Stimulated activated CD4-positive, alpha-beta T cell treated with anti-CD3 and anti-CD28 coated beads, Interleukin-12 subunit alpha, Interleukin-12 subunit beta, amount 100 ng/mL, for 48 hours (primary cell): ENCODE measurements at places on chromosomes 6 and 20.

GRCh38 chr6:46626228-46626909 lies 26.2 kb downstream of the CYP39A1 start:
- no peak for DNase-seq

DNA sequence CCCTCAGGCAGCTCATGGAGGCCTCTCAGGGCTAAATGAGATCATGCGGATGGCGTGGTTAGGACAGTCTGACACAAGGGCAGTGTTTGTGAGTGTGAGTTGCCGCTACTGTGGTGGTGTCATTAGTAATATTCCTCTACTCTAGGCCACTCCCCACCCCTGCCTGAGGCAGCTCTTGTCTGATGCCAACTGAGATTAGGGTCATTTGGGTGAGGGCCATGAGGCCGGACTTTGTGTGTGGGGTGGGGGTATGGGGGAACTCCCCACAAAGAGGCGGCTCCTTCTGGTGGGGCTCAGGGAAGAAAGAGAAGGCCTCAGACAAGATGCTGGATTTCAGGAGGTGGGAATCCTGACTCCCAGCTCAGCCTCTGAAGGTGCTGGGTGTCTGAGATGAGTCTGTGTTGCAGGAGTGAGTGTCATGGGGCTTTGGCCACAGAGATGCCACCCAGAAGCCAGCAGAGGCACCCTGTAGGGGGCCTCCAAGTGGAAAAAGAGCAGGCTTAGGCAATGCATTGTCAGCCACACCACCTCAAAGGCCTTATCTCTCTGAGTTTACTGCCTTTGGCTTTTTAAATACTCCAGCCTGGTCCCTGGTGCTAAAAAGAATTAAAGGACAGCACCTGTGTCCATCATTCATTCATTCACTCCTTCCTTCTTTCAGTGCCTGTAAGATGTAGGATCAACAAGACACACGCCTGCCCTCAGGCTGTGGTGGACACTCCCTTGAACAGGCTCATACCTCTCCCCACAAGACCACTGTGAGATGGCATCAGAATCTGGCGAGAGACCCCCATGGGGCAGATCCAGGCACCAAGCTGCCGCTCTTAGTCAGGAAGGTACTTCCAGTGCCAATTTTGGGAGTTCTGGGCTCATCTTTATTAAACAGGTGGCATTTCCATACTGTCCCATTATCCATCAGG lies 175.2 kb downstream of the MRPL14 start:
- DNase-seq, result no peak

- no peak for DNase-seq
Observed at GRCh38 chr6:114042267-114043016, 71.5 kb upstream of the HDAC2 start.

- DNase-seq, result no peak
Observed at GRCh38 chr20:8678098-8678776, 390.6 kb upstream of the PLCB4 start.

GRCh38 chr6:149335924-149336608 lies 18.6 kb downstream of the TAB2 start:
- peak; percentile 74 for DNase-seq

DNA sequence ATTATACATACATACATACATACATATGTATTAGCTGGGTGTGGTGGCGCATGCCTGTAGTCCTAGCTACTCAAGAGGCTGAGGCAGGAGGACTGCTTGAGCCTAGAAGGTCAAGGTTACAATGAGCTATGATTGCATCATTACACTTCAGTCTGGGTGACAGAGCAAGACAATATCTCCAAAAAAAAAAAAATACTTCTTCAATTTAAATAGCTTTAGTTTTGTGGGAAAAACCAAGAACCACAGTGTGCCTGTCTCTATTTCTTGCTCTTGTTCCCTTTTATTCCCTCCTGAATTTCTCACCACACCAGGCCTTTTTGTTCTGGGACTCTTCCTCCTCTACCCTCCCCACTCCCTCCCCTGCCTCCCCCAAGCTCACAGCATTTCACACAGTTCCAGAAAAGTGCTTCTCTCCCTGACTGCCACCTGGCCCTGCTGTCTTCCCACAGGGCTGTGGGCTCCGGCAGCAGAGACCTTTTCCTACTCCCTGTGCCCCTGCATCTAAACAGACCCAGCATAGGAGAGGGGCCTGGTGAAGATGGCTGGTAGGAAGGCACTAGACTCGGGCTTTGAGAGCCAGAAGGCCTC lies 1.3 kb downstream of the C20orf203 start:
- DNase-seq, result no peak

GRCh38 chr20:57203986-57204385 lies 62.5 kb downstream of the BMP7 start:
- DNase-seq, result no peak

DNA sequence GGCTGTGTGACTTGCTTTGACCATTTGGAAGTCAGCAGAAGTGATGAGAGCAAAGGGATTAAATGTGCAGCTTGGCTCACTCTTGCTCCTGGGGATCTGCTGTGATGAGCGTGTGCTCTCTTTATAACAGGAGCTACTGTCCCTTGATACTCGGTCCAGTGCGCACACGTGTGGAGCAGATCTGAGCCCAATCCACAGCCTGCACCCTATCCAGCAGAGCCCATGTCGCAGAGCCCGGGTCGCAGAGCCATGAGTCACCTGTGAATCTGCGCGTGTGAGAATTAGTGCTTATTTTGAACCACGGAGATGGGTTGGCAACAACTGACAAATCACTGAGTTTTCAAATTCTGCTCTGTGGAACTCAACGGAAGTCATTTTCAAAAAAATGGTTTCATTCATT lies 291.0 kb upstream of the SULF2 start:
- DNase-seq, result no peak

GRCh38 chr6:109393886-109394281 lies 11.6 kb upstream of the CD164 start:
- DNase-seq, result no peak

- no peak for DNase-seq
Observed at GRCh38 chr20:23361119-23361475, 885 bp upstream of the GZF1 start.

DNA sequence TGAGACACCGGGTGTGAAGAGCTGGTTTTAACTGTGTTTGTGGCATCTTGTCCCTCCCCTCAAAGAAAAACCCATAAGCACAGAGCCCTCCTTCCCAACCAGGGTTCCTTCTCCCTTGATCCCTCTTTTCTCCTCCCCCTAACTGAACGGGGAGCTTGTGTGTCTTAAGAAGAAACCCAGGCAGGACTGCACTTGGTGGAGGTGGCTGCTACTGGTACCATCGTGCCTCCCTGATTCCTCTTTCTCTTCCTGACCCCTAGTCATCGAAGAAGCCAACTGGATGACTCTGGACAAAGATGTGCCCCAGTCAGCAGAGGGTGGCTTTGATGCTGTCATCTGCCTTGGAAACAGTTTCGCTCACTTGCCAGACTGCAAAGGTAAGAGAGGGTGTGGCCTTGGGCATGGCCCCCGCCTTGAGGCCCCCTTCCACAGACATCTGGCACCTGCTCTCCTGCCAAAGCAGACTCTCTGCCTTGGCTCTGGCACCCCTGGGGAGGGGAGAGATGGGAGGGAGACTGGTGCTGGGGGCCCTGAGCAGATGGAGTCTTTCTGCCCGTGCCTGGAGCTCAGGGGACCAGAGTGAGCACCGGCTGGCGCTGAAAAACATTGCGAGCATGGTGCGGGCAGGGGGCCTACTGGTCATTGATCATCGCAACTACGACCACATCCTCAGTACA lies 2.1 kb downstream of the GNMT start:
- DNase-seq, result no peak

DNA sequence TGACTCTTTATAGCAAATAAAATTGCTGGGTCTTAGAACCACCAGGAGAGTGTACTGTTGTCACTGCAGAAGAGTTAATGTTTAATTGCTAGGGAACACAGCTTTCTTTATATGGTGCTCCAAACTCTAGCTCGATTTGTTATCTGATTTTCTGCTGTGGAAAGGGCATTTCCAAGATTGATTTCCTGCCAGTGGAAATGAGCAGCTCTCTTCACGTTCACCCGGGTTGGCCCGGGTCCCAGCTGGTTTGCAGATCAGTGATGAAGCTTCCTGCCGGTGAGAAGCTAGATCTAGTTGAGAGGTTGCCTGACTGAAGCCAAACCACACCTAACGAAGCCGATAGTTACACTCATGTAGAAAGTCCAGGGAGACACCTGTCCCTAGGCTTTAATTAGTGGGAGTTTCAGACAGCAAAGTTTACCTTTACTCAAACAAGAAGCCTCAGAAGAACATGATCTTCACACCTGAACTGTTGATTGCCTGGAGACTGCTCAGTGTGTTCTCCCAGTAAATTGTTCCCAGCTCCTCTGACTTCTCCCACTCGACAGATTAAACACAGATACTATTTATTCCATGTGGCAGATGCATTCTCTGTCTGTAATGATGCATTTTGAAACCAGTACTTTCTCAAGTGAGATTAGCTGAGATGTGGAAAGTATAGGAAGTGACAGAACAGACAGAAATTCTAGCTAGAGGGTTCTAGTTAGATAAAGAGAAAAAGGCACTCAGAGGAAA lies 27.8 kb downstream of the PAQR8 start:
- DNase-seq, result no peak

- no peak for DNase-seq
Observed at GRCh38 chr6:104414723-104415122, 445.0 kb downstream of the HACE1 start.

GRCh38 chr20:54048481-54048880 lies 21.9 kb downstream of the BCAS1 start:
- no peak for DNase-seq

GRCh38 chr6:104301951-104302350 lies 557.8 kb downstream of the HACE1 start:
- DNase-seq, result no peak

DNA sequence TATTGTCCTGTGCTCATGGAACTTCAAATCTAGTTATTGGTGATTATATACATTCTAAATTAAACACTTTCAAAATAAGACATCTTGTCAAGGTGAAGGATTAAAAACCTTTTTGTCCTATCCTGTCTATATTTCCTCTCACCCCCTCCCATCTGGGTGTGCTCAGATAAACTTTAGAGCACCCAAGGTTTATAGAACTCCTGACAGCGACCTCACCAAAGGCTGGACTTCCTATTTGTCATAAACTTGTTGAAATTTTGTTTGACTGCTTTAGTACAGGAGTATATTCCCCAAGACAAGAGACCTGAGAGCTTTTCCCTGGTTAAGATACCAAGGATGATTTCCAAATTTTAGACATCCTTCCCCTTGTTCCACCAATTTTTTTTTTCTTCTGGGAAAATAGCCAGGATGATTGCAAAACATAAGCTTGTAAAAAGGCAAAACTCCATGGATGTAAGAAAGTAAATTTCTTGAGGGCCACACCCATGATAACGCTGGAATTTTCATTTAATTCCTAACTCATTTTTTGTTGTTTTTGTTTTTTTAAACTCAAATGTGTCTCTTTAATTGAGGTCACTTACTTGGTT lies 33.0 kb downstream of the CARMIL1 start:
- DNase-seq, result no peak

- DNase-seq, result no peak
Observed at GRCh38 chr6:36346486-36347273, 10.0 kb upstream of the BNIP5 start.

DNA sequence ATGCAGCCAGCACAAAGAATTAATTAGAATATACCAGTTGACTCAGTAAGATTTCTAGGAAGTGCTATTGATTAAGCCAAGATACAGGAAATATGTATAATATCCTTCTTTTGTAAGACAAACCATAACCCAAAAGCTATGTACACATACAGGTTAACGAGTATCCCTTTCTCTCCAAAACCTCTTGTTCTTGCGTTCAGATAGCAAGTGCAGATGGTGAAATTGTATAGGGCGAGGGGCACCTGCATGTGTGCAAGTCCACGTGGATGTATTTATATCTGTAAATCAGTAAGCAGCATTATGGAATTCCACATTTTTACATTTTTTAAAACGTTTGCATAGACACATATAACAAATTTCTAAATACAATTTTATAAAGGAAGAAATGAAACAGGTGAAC lies 228.6 kb downstream of the TBXT start:
- DNase-seq, result no peak

DNA sequence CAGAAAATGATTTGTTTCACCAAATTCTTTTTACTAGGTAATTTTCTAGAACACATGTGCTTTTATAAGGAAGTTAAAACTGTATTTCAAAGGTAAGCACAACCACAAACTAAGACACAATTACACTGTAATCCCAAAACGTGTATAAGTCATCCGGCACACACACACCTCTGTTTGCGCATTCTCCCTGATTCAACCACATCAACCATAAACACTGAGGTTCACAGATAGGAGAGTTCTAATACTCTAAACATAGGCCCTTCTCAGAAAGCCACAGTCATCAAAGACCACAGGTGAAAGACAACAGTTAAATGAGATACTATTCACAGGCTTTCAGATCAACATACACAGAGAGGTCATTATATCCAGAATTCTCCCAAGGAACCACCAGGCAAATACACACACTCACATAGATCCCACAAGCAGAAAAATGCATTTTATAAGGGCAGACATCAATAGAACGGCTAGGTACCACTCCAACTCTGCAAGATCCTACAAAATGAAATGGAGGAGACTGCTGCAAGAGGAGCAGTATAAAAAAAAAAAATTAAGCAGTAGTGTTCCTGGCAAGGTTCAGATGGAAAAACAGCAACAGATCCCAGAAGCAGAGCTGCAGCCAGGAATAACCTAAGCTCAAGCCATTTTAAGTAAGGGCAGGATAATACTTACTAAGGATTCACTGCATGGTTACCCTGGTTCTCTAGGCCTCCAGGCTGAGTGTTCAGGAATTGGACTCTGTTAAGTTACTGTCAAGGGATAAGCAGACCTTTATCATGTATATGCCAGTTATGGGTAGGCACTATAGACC lies 6.6 kb upstream of the FBXO9 start:
- DNase-seq, result no peak

GRCh38 chr6:41255110-41255509 lies 27.0 kb downstream of the TREML4 start:
- DNase-seq, result no peak

DNA sequence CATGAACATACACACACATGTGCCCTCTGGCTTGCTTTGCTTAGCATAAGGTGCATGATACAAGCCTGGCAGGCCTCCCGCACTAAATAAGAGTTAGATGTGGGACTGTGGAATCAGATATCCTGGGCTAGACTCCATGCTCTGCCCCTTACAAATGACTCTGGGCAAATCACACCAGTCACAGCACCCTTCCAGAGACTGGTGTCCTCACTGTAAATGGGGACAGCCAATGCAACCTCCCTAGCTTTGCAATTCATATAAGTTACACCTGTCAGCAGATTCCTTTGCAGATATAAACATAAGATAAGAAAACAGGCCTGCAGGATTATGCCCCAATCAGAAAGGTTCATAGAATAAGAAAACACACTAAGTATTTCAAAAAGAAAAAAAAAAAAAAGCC lies 174.1 kb downstream of the PTPRT start:
- DNase-seq, result no peak

DNA sequence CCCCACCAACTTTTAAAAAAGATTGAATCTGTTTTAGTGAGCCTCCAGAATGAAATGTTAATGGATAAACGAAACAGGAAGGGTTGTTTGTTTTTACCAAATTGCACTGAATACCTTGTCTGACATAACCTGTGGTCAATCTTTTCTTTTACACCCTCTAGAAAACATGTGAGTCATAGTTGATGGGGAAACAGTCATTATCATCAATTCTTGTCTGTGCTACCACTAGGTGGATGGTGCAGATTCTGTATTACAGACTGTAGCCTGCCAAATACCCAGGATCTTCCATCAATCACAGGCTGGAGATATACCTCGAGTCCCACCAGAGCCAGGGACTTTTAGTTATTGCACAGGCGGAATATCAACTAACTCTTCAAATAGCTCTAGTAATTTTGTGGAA lies 29.5 kb upstream of the PKIB start:
- no peak for DNase-seq

GRCh38 chr6:51562198-51562597 lies 525.2 kb downstream of the PKHD1 start:
- DNase-seq, result no peak
